Mesothelial cell of epicardium (in vitro differentiated cells): ENCODE measurements at places on chromosomes 5 and 9. TPM values are rescaled to one million over a fixed set of nuclear protein-coding genes. Genes with fewer than 3 reads are reported as not detected.

DNA sequence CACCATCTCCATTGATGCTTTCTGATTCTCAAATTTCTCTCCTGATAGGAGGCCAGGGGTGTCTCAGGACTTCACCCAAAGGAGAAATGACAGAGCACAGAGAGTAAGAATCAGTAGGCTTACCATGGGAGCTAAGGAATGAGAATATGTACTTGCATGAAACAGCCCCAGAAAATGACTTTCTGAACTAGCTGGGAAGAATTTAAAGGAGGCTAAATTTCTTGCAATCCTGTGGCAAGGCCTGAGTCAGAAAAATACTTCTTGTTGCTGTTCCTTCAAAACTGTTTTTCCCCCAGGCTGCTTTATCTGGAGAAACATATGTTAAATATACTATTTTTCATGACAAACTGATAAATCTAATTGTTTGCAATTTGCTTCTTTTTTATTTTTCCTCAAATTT is 53.4 kb upstream of the FBXL7 start:
- no peak for DNase-seq

- DNase-seq: no peak
These were observed 225.9 kb downstream of the RFX3 start for GRCh38 chr9:3299872-3300271.

GRCh38 chr9:37455884-37456647 is 9.2 kb downstream of the ZBTB5 start:
- DNase-seq: no peak

DNA sequence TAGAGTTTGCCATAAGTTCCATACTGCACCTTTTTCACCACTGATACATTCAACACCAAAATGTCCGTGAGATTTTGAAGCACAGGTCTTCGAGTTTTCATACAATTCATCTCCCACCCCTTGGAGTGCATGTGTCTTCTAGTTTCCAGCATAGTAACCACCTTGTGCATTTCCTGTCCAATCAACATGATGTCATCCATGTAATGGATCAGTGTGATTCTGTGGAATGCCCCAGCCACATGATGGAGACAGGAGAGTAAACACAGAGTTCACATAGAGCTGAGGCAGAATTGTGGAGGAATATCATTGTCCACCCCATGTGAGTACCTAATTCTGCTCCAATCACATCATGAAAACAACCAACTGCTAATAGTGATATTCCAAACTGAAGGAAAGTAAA is 441.5 kb upstream of the CDH6 start:
- no peak for DNase-seq

GRCh38 chr5:159880676-159881075 is 35.6 kb upstream of the ADRA1B start:
- no peak for DNase-seq

GRCh38 chr9:88891040-88891439 is 100.2 kb upstream of the S1PR3 start:
- DNase-seq: no peak

GRCh38 chr5:56822981-56823380 is 7.6 kb downstream of the MAP3K1 start:
- no peak for DNase-seq

DNA sequence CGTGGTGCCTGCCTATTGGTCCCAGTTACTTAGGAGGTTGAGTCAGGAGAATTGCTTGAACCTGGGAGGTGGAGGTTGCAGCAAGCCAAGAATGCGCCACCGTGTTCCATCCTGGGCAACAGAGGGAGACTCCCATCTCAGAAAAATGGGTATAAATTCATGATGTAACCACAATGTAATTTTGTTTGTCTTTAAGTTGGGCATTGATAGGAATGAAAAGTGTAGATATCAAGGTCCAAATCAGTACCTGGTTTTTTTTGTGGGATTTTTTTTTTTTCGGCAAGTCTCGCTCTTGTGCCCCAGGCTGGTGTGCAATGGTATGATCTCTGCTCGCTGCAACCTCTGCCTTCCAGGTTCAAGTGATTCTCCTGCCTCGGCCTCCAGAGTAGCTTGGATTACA is 7.4 kb downstream of the NPM1 start:
- no peak for DNase-seq

- no peak for DNase-seq
These were observed 45.7 kb upstream of the PIK3R1 start for GRCh38 chr5:68169903-68170302.

- no peak for DNase-seq
These were observed 1137.8 kb downstream of the CDH18 start for GRCh38 chr5:18850216-18850615.

- no peak for DNase-seq
These were observed 6.8 kb downstream of the ZNF608 start for GRCh38 chr5:124739634-124740025.

DNA sequence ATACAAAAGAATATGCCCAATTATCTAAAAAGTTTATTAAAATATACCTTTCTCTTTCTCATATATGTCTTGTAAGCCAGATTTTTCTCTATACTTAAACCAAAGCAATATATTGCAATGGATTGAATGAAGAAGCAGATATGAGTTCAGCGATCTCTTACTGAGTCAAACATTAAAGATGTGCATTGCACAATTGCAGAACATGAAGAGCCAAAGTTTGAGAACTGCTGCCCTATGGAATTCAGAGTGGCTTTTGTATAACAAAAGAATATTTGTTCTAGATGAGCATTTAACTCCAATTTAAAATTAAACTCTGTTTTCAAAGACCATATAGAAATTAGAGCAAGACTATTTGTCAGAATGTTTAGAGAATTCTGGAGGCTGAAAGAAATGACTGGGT is 519.0 kb upstream of the DAB2 start:
- no peak for DNase-seq

DNA sequence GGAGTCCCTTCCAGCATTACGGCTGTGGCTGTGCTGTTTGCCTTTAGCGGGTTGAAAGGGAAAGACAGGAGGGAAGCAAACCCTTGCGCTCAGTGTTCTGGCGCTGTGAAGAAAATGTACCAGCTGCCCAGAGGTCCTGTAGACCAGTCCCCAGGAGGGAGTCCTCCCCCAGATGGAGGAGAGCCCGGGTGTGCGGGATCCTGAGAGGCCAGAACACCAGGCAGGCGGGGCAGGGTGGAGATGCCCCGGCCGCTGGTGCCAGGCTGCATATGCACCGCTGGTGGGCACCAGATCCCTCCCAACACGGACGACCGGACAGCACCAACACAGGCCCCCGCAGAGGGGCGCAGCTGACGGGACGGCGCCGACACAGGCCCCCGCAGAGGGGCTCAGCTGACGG is 37.2 kb upstream of the SLC9A3 start:
- peak; percentile 29 for DNase-seq

GRCh38 chr5:122863721-122864120 is 18.3 kb downstream of the SNX24 start:
- no peak for DNase-seq

- no peak for DNase-seq
These were observed 78.6 kb upstream of the SLC28A3 start for GRCh38 chr9:84419031-84419602.

Gene CORO2A
- 5.9 to 6.3 TPM (median 5.9 TPM) in 3 replicates for total RNA-seq

Gene SLC46A2
- not detected in 3 replicates for total RNA-seq

Gene IPO11
- 31.9 to 37.6 TPM (median 33.5 TPM) in 3 replicates for total RNA-seq

Gene BRIX1
- total RNA-seq: 29.5 to 33.2 TPM (median 31.7 TPM) in 3 replicates

Gene SLC6A18
- total RNA-seq: not detected in 3 replicates
